ENCODE measurements at places on chromosomes 2 and 18.

DNA sequence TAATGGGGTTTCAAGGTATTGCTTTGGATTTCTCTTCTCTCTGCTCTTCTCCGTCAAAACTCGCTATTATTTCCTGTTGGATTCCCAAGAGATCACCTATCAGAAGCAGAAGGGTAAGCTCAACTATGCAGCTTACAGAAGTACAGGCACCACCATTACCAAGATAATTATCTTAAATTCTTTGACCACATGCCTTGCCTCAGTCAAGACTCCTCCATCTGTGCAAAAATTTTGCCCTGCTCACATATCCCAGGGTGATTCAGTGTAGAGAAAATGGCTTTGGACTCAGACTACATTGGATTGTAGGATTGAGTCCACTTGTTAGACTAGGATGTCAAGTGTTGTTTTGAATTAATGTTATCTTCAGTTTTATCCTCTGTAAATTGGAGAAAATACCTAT, 698.7 kb downstream of the TDRD15 start:
- DNase-seq = no peak

DNA sequence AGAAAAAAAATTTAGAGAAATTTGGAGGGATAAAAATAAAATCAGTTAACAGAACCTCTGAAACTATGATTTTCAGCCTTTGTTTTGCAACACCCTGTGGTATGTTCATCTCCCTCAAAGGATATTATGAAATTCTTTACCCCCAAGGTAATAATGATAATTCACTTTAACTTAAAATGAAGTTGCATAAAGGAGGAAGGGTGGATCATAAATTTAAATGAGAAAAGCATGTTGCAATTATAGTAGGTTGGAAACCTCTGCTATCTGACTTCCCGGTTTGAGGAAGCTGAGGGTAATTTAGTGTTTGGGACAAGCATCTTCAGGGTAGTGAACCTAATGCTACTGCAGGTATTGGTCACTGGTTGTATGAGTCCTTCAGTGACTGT, 102.9 kb downstream of the BABAM2 start:
- no peak for DNase-seq

- no peak for DNase-seq
Measured at GRCh38 chr2:15874321-15874720, 66.0 kb upstream of the MYCN start.

DNA sequence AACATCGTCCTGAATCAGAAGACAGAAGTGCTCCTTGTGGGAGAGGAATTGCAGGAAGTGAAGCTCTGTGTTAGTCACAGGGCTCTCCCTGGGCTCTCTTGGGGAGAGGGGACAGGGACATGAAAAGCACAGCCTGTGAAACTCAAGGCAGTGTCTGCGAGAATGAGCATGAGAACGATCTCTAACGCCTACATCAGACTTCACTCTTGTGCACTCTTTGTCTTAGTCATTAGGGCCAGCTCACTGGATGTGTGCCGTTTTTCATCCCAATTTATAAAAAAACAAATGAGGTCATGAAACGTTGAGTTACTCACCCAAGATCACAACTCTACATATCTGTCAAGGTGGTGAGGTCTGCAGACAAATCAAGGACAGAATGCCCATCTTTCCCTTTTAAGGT, 27.0 kb upstream of the TWIST2 start:
- DNase-seq = no peak

- DNase-seq = no peak
Measured at GRCh38 chr18:57561728-57562423, 24.6 kb downstream of the FECH start.

GRCh38 chr2:10467401-10467800, 19.3 kb upstream of the ODC1 start:
- no peak for DNase-seq

GRCh38 chr18:59833785-59834184, 66.0 kb upstream of the PMAIP1 start:
- DNase-seq = no peak

GRCh38 chr2:216549926-216550690, 51.5 kb downstream of the RPL37A start:
- DNase-seq = no peak

DNA sequence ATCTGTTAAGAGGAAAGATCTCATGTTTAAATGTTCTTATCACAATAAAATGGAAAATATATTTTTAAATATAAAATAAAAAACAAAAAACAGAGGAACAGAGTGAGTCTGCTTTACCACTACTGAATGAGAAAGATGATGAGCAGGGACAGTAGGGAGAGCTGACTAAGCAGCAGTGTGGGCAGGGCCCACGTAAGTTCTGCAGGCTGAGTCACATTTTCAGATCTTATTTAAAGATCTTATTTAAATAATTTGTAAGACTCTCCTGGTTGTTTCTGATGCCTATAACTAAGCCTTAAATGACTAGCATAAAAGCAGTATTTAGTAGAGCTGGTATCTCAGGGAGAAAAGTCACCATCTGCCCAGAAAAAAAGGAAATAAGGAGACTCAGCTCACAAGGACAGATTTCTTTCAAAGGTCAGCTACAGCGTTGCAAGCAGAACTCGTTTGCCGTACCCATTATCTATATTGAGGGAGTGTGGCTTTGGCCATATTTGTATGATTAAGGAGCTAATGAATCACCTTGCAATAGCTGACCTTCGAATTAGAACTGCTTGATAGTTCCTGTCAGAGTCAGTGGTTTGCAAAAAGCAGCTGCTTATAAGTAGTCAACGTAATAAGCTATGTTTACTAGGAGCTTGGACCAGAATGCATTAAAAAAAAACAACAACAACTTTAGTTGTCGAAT, 322.1 kb upstream of the CHAC2 start:
- DNase-seq = no peak

- DNase-seq = no peak
Measured at GRCh38 chr2:62495761-62496160, 10.2 kb downstream of the TMEM17 start.

- DNase-seq = no peak
Measured at GRCh38 chr2:31811482-31811881, 199.3 kb downstream of the MEMO1 start.

- DNase-seq = no peak
Measured at GRCh38 chr2:113038291-113038690, 14.4 kb downstream of the IL36B start.

GRCh38 chr2:31138037-31138962, at the start of gene GALNT14:
Gene GALNT14, minus strand, starts transcription at chr2:31138440. Its CDS starts 354 bp downstream, at chr2:31138086.
- peak; percentile 5 for DNase-seq

DNA sequence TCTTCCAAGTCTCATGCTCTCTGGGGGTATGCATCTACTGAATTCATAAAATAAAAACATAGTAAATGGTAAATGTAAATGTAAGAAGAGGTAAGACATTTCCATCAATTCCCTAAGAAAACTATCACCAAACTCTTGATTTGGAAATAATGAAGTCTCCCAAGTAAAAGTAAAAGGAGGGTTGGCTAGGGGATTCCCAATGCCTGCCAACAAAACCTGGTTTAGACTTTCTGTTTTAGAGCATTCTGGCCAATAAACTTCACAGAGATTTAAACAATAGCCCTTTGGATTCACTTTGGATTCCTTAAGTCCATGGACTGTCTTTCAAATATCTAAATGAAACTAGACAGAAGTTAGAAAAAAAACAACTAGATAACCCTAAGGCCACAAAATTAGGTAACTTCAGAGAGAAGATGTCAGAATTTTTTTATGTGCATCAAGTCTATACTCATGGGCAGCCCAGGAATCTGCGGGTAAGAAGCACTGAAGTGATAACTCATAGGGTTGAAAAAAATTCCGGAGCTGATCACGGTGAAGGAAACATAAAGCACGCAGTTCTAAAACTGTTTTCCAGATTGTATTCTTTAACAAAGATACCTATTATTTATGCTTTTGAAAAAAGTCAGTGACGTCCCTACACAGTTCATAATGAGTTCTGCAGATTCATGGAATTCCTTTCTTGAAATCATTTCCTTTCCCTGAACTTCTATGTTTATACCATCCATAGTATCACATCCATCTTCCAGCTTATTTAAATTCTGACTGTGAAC, 263.6 kb downstream of the AFF3 start:
- no peak for DNase-seq

- DNase-seq = no peak
Measured at GRCh38 chr18:10062302-10063300, 148.8 kb downstream of the VAPA start.

GRCh38 chr2:207884127-207884526, 114.4 kb upstream of the FZD5 start:
- DNase-seq = no peak

- peak; percentile 77 for DNase-seq
Measured at GRCh38 chr18:54261894-54262293, 7.4 kb upstream of the POLI start.

GRCh38 chr2:29033656-29034055, 40.7 kb downstream of the PCARE start:
- DNase-seq = no peak

DNA sequence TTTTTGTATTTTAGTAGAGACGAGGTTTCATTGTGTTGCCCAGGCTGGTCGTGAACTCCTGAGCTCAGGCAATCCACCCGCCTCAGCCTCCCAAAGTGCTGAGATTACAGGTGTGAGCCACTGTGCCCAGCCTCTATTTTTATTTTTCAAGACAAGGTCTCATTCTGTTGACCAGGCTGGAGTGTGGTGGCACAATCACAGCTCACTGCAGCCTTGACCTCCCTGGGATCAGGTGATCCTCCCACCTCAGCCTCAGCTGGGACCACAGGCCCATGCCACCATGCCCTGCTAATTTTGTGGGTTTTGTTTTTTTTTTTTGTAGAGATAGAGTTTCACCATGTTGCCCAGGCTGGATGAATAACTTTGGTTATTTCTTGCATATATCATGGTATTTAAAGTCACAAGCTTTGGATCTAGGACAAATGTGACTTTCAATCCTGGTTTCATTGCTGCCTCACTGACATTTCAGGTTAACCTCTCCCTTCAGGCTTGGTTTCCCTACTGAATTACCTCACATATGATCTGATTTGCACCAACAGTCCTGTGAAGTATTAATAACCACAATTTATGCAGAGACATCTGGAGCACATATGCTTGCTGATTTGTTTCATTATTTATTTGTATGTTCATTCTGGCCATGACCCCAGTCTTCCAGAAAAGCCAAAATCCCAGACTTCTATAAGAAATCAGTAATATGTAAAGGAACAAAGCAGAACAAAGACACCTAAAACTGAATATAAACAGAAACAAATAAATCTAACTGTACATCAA, 17.5 kb upstream of the RAB31 start:
- no peak for DNase-seq

DNA sequence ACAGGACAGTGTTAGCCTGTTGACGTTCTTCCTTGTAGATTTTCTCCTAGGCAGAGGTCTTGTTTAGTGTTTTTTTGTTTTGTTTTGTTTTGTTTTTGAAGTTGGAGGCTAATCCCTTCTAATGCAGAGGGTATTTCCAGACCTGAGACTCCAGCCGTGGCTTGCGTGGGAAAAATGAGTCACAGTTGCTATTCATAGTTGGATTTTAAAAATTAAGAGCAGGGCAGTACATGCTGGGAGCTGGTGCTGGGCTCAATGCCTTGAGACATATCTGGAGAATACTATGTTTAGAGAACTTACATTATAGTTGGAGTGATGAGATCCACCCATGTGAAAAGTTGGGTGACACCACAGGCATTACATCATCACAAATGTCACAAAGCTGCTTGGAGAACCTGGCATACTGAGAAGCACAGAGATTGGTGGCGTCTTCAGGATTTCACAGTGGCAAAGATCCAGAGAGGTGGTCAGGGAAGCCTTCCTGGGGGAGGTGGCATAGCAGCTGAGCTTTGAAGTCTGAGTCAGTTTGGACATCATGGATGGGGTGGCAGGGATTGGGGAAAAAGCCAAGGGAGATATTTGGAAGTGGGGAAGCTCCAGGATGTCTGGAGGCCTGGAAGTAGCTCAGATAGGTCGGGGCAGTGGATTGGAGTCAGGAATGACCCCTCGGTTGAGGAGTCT, 249.4 kb downstream of the LOXHD1 start:
- no peak for DNase-seq

GRCh38 chr2:108923736-108924579, 65.1 kb downstream of the EDAR start:
- no peak for DNase-seq

- DNase-seq = no peak
Measured at GRCh38 chr2:240212425-240213225, 72.2 kb upstream of the OTOS start.

DNA sequence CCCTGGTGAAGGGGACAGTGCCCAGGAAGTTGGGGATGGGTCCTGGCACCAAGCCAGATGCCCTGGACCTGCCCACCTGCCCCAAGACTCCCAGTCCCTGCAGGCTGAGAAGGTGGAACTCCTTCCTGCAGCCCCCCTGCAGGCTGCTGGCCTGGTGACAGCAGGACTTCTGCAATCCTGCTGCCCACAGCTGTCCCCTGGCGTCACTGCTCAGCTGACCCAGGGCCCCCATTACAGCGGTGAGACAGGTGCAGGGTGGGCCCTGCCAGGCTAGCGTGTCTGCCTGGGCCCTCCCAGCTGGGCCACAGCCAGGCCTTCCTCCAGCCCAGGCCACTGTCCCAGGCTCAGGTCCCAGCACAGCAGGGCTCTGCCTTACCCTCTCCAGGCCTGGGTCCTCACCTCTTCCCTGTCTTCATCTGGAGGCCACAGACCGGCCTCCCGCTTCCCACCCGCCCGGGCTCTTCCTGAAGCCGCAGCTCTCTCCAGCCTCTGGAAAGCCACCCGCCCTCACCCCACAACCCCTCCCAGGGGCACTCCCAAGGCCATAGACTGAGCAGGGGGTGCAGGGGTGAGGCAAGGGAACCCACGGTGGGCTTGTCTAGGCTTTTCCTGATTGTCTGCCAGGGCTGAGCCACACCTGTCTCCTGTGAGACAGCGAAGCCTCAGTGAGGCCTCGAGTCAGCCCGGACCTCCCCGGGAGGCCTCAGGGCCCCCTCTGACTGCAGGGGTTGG, 8.8 kb upstream of the ERFE start:
- DNase-seq = no peak

DNA sequence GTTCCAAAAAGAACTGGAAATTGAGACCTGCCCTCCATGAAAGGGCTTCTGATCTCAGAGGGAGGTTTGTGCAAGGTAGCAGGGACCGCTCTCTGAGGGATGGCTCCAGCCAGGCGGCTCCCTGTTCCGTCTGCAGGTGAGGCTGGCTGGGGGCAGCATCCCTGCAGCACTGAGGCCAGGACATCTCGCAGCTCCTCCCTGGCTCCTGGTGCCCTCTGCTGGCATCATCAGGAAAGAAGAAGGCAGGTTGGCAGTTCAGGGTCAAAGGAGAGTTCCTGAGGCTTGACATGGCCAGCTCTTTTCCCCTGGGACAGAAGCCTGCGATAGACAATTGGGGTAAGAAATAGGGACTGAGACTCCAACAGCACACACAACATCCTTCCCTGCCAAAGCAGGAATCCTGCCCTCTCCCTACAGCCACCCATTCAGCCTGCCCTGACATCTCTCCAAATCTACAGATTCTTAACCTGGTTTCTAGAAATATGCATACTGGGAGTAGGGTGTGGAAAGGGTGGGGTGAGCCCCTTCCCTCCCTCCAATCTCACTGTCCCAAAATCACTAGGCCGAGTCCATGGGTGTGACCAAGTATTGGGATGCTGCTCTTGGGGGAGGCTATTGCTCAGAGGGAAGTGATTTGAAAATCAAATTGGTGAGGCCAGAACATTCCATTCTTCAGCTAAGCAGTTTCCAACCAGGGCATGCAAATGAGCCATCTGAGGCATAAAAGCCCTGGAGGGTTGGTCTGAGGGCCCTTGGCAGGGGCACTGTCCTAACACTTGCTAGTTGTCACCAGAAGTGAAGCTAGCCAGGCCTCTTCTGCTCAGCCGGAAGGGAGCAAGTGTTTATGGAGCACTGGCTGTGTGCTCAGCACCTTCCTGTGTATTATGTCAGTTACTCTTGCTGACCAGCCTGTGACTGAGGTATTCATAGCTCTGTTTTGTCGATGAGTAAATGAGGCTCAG, 185.4 kb downstream of the TFCP2L1 start:
- no peak for DNase-seq

GRCh38 chr2:224287531-224287930, 114.4 kb downstream of the FAM124B start:
- DNase-seq = no peak
